ENCODE measurements at places on chromosomes 1 and 21. TPM values are rescaled to one million over a fixed set of nuclear protein-coding genes. Genes with fewer than 3 reads are reported as not detected.

GRCh38 chr21:42692688-42693087 lies 39.3 kb downstream of the PDE9A start:
- DNase-seq, result no peak

DNA sequence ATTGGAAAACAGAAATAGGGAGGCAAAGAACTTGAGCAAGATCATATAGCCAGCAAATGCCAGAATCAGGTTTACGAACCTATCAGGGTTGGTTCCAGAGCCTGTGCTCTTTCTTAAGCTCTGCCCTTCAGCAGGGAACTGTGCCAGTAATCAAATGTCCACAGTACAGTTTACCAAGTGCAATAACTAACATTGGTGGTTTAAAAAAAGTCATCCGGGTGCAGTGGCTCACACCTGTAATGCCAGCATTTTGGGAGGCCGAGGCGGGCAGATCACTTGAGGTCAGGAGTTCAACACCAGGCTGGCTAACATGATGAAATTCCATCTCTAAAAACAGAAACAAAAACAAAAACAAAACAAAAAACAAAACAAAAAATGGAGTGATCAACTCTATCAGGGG lies 182.7 kb downstream of the LMX1A start:
- DNase-seq, result no peak

DNA sequence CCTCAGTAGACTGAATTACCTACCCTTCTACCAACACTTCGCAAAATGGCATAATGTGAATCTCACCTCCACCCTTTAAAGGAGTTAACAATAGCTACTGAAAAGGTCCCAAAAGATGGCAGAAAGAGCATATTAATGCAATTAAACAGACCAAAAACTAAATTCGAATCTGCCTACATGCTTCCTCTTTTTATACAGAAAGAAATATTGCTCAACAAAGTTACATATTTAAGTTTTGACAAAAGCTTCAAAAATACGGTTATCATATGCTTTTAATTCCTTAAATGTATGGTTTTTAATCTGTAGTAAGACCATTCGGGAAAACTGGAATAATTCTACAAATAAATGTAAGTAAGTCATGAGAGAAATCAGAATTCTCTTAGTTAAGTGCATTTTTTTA lies 2.2 kb downstream of the APP start:
- DNase-seq, result no peak

GRCh38 chr1:86567878-86568277 lies 21.0 kb downstream of the CLCA4 start:
- DNase-seq, result no peak

DNA sequence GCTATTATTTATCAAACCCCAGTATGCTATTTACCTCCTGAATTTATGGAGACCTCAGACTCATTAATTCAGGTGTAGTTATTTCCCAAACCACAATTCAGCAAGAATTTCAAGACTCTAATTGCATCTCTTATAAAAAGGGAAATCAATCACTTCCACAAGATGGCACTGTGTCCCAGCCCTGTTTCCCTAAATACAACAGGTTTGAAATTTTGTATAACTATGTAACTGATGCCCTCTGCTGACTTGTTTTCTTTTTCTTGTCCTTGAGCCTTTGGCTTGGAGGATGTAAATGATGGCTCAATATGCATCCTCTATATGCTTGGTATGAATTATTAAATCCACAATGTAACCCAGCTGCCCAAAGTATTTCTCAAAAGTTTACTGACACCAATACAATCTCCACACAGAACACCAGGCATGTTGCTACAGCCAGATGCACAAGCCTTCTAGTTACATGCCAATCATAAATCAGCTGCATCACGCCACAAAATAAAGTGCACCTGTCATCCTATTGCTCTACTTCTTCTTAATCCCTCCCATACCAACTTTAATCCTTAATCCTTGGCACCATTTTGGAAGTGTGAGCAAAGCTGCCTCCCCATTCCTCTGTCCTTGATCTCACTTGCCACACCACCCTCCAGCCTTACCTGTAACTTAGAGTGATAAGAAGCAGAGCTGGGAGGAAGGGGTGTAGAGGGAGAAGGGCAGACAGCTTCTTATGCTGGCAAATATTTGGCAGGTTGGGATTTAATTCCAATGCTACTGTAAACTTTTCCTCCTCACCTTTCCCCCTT lies 9.0 kb downstream of the C1orf105 start:
- DNase-seq, result peak; percentile 82

GRCh38 chr1:42461196-42461595 lies 1.9 kb upstream of the CCDC30 start:
- no peak for DNase-seq

DNA sequence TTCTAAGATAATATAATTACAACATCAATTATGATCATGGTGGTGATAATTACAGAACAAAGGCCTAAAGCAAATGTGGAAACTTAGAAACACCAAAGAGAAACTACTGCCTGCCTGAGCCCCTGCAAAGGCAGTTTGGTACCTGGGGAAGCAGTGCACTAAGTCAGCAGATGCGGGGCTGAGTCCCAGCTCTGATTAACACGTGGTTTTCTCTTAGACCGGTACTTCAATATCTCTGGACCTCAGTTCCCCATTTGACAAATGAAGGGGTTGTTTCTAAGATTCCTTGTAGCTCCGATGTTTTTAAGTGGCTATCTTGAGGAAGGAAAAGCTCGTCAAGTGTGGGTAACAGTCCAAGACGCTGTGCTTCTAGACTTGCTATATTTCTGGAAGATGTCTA lies 16.7 kb upstream of the PLEKHA6 start:
- no peak for DNase-seq

GRCh38 chr1:182050481-182051448 lies 10.7 kb downstream of the ZNF648 start:
- DNase-seq, result no peak

- DNase-seq, result no peak
Observed at GRCh38 chr1:40755067-40755466, 28.5 kb upstream of the KCNQ4 start.

DNA sequence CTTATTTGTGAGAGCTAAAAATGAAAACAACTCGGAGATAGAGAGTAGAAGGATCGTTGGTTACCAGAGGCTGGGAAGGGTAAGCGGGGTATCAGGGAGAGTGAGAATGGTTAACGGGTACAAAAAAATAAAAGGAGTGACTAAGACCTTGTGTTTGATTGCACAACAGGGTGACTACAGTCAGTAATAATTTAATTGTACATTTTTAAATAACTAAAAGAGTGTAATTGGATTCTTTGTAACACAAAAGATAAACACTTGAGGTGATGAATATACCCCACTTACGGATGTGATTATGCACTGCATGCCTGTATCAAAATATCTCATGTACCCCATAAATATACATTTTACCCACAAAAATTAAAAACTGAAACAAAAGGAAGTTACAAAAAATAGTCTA lies 29.4 kb downstream of the FOXJ3 start:
- peak; percentile 31 for DNase-seq

DNA sequence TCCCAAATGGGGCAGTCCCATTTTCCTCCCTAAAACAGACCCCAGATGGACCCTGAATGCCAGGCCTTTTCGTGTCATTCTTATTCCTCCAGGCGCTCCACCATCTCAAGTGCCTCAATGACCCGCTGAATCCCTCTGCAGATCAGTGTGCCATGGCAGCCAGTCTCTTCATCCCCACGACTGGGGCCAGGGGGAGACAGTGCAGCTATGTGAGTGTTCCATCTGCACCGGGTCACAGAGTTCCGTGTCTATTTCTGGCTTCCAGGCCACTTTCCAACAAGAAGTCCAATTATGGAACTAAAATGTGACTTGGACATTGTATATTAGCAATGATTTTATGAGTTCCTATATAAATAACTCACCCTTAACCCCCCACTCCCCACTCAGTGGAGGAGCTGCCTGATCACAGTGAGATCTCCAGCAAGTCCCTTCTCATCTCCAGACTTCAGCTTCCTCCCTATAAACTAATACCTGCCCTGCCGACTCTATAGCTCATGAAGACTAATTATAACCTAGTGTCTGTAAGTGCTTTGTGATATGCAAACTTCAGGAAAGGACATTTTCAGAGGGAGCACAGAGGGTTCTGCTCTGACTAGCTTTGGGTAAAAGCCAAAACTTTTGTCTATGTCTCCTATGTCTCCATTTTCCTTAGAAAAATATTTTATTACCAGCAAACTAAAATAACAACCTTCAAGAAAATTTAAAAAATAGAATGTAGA lies 56.3 kb upstream of the NFASC start:
- no peak for DNase-seq

Gene REN
- 3.5 TPM for polyA plus RNA-seq

- peak; percentile 88 for DNase-seq
Observed at GRCh38 chr1:154878371-154879037, 8.4 kb upstream of the KCNN3 start.

DNA sequence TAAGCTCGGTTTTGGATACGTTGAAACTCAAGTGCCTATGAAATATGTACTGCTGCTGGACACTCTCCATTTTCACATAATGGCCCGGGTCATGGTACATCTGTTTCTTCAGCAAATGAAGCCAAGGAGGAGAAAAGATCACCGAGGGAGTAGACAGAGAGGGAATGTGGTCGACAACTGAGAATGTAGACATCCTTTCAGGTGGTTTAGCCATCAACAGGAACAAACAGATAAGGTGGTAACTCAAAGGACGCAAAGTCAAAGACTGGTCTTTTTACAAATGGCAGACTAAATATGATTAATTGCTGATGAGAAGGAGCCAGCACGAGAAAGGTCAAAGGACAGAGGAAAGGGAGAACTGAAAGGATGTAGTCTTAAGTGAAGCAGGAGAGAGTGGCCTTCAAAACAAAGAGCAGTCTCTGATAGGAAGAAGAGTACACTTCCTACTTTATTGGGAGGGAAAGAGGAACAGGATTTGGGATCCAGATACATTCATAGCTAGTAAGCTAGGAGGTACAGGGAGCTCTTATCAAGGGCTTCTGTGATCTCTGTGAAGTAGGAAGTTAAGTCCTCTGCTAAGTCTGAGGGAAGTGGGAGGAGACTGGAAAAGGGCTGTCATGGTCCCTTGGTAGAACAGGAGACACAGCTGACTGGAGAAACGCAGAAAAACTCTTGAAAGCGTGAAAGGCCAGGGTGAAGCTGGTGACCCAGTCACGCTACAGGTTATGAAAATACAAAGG lies 28.3 kb downstream of the NUP133 start:
- DNase-seq, result peak; percentile 27

- DNase-seq, result no peak
Observed at GRCh38 chr21:44062380-44062779, 44.8 kb upstream of the PWP2 start.

DNA sequence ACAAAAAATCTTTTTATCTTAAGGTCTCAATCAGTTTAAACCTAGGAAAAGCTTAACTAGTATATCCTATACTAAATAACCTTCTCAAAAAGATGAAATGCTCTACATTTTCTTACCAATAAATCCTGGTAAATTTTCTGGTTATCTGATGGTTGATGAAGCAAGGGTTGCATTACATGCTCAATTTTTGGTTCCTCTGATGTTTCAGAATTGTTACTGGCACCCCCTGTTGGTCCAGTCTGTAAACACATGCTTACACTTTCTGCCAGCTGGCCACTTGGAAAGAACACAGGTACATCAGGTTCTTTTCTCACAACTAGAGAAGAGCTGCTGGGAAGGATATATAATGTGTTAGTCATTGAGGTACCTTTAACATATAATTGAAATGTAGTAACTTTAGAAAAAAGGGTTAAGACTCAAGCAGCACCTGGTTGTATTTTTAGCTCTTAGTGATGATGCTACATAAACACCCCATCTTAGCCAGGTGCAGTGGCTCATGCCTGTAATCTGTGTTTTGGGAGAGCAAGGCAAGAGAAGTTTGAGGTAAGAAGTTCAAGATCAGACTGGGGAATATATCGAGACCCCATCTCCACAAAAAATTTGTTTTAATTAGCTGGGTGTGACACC lies 30.9 kb upstream of the TAL1 start:
- peak; percentile 69 for DNase-seq

DNA sequence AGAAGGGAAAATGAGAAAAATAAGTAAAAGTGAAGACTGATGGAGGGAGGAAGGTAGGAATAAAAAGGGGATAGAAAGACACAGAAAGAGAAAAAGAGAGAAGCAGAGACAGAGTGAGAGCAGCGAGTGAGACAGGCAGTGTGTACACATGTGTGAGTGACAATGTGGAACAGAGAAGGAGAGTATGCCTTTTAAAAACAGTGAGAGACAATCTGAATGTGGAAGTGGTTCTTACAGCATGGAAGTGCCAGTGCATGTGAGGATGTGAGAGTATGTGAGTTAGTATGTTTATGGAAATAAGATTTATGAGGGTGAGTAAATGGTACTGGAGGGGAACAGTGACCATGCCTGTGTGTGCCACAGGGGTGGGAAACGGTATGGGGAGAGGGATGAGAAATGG lies 1.2 kb downstream of the NEGR1 start:
- DNase-seq, result no peak

- DNase-seq, result no peak
Observed at GRCh38 chr1:201365251-201365650, 12.2 kb downstream of the TNNT2 start.

GRCh38 chr1:178960482-178961240 lies 65.0 kb upstream of the FAM20B start:
- DNase-seq, result peak; percentile 37

DNA sequence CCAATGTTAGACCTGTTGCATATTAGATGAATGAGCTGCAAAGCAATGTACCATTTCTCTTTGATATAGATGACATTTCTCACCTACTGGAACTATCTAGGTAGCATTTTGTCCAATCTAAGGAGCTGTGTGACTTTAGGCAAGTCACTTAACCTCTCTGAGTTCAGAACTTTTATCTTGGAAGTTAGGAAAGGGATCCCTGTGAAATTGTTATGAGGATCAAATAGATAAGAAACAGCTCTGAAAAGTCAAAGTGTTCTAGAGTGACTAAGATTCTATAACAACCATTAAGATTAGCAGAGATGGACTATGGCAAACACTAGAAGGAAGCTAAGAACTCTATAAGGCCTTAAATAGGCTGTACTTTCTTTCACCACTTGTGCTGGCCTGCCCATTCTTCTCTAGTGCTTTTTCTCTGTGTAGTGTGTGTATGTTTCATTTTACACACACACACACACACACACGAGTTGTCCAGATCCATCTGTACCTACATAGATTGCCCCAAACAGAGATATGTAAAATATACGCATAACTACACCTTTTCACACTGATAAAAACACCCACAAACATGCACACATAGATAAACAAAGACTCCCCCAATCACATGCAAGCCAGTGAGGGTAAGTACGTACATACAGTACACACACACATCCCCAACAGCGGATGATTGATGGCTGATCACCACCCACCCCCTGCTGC lies 19.4 kb upstream of the LRRN2 start:
- no peak for DNase-seq

DNA sequence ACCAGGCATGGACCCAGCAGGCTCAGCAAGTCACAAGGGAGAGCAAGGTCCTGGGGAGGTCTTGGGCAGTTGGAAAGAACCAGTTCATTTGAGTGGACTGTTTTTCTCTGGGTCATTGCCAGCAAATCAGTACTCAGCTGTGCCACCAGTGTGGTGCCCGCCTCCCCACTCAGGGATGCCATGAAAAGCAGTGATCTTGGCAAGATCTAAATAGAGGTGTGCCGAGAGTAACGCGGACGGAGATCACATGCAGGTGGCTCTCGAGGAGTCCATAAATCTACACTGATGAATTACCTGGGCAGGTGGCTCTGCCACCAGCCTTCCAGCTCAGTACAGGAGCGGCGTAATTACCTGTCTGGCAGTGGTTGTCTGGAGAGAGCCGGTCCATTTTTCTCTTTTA lies 642.2 kb downstream of the PTPRU start:
- DNase-seq, result no peak

- no peak for DNase-seq
Observed at GRCh38 chr1:185152187-185152767, 4.5 kb downstream of the TRMT1L start.
